CD4-positive, alpha-beta T cell treated with Interferon gamma for 1 hour (primary cell): ENCODE measurements at places on chromosomes 6 and 20.

DNA sequence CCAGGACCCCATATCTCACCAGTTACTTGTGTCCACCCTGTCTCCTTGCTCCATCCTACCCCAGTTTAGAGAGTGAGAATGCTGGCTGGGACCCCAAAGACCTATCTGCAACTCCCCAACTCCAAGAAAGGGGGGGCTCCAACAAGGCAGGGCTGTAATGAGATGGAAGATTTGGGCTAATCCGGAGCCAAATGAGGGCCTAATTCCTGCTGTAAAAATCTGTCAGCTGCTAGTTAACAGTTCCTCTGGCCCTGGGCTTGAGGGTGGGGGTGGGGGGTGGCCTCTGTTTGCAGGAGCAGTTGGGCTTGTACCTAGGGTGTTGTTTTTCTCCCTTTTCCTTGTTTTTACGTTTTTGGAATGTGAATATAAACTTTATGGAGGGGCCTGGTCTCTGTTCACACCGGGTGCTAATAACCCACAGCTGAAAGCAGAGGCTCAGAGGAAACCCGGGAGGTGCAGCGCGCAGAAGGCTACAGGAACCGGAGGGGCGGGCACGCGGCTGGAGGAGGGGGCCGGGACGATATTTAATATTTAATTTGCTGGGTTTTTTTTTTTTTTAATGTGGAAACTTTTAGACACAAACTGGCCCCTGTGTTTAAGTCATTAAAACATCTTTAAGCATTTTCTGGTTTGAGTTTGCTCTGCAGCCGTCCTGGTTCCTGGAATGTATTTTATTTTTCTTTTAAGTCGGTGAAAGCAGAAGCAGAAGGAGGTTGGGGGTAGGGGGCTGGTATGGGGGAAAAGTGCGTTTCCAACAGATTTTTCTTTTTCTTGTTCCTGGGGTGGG, 70.7 kb downstream of the NCR2 start:
- DNase-seq: no peak

GRCh38 chr6:39051399-39052122, 3.0 kb downstream of the GLP1R start:
- no peak for DNase-seq

DNA sequence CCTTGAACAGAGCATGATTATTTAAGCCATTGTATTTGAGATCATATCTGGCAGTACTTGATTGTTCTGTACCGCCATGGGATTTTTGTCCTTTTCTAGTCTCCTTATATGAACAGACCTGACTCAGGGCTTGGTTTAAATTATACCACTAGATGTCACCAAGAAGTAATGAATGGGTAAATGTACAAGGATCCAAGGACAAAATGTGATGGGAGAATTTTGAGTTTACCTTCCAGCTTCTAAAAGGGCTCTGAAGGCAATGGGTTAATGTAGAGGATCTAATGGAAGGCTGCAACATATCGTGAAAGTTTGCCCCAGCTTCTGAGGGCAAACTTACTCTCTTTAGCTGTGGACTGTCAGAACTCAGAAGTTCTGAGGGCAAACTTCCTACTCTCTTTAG, 12.0 kb downstream of the RNF8 start:
- DNase-seq: no peak

DNA sequence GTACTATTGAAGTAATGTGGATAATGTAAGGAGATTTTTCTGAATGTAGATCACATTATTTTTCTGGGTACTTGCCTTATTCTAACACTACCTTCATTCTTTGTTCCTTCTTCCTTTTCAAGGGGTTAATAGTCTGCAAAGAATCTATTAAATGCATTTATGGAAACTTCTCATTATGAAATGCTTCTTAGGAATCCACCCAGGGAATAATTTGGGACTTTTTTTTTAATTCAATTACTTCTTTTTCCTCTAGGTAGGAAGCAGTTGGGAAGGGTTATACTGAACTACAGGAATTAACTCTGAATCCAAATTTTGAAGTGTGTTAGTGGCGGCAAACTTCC, 173.1 kb downstream of the FOXA2 start:
- DNase-seq: no peak

DNA sequence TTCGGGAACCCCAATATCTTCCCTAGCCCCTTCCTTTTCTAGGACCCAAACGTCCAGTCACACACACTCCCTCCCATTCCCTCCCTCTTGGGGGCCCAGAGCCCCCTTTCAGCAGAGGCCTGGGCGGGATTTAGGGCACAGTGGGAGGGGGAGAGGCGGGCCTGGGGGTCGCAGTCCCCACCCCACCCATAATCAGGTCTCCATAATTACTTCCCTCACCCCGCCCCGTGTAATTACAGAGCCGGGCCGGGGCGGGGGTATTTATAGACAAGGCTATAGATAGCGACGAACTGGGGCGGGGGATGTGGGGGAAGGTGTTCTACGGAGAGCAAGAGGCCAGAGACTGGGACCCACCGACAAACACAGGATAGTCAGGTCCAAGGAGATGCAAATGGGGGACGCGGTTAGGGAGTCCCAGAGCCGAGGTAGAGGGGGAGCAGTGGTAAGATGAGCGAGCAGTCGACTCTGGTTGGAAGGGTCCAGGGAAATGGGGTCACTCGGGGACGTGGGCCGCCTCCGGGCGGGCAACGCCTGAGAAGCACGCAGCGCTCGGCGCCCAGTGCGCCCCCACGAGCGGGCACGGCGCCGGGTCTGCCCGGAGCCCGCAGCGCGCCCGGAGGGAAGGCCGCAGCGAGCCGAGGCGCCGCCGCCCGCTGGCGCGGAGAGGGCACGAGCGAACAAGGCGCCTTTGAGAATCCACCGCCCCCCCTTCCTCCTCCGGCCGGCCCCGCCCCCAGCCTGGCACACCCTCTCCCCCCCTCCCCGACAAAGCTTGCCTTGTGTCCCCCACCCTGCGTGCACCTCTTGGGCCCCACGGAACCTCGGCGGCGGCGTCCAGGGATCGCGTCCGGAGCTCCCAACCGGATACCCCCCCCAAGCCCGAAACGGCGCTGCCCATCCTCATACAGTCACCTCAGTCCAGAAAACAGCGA, 670 bp upstream of the COL11A2 start:
- DNase-seq: peak; percentile 19

- peak; percentile 54 for DNase-seq
These were observed 94.0 kb upstream of the NHSL1 start for GRCh38 chr6:138593124-138593877.

- DNase-seq: no peak
These were observed 270.6 kb downstream of the FARS2 start for GRCh38 chr6:5531853-5532375.

DNA sequence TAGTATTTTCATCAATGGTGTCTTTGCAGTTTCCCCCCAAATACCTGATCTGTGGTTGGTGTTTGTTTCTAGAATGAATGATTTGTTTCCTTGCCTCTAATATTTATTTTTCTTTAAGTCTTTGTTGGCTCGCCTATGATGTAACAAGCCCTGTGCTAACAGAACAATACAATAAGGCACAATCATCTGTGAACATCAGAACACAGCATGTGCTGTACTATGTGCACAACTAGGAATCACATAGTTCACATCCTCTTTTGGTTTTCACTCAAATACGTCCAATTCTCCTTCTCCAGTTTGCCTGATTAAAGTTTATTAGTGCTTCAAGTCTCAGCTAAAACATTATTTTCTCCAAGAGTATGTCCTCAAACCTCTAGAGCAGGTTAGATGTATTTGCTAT, 613.1 kb downstream of the EPHA7 start:
- no peak for DNase-seq

GRCh38 chr6:816510-817084, 123.7 kb upstream of the EXOC2 start:
- DNase-seq: peak; percentile 35

DNA sequence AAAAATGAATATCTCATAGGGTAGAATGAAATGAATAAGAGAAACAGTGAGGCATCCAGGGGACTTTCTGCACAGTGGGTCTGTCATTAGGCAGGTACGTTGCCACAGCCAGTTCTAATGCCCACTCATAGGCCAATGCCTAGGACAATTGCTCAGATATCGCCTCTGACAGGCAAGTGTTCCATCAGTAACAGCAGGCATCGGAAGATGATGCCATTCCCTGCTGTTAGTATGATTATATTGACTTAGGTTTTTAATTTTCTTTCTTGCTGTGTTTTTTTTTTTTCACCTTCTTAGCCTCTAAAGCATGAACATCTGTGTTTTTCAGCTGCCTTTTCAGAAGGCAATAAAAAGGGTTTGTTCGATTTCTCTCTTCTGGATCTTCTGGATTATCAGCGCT, 90.7 kb downstream of the PRL start:
- no peak for DNase-seq

- DNase-seq: no peak
These were observed 280.8 kb downstream of the FOXA2 start for GRCh38 chr20:22303523-22303922.

- no peak for DNase-seq
These were observed 11.6 kb upstream of the PRND start for GRCh38 chr20:4710106-4710475.

DNA sequence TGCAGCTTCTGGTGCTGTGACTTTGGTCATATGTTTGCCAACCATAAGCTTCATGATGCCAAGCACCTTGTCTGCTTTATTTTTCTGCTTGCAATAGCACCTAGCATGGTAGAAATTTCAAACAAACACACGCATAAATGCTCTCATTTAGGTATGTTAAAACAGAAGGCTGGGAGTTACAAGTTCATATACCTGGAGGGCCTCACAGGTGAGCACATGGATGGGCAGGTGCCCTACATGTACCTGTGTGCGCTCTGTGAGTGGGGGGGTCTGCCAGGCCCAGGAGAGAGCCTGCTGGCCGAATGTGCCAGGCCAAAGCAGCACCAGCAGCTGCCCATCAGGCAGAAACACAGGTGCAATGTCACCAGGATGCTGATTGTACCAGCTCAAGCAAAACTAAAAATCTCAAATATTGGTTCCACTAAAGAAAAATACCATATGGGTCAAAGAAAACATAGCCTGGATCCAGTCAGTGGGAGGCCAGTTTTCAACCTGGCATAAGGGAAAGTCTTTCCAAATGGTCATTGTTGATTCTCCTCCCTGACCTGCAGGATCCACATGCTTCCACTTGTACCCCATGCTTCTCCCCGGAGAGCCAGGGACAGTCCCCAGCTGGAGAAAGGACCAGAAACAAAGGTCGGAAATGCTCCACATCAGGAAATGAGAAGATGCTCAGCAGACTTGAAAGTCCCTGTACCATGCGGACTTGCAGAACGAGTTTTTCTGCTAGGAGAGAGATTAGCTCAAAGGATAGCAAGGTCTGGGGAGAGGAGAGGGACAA, 7.2 kb upstream of the PFDN4 start:
- no peak for DNase-seq

- DNase-seq: no peak
These were observed 3.1 kb downstream of the NCOA7 start for GRCh38 chr6:125793863-125794262.

DNA sequence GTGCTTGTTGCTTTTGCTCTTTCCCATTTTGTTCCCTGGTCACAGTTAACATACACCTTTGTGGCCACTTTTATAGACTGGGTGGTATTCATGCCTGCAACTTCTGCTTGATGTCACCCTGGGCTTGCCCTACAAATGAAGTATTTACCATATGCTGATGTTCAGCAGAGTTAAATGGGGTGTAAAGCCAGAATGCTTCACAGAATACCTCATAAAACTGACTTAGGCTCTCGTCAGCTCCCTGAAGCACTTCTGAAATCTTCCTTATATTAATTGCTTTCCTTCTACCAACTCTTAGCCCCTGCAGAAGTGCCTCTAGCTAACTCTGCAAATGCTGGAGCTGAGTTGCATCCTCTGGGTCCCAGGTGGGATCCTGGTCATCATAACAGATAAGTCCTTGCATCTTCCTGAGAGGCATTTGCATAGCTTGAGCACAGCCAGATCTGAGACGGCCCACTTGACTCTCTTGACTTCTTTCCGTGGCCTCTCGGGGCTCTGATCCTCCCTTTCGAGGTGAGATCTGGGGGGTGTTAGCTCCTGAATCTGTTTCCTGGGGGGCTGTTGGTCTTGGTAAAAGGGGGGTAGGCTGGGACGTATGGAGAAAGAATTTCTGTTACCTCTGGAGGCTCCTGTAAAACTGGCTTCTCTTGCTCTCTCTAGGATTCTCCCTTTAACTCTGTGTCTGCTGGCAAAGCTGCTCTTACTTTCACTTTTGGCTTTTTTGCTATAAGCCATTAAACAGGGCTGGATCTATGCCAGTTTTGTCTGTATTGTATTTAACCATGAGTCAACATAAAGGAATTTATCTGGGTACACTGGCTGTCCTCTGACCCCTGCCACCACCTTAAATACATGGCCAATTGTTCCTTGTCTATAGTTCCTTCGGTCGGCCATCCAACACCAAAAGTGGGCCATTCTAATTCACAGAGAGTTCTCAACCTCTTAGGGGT, 223.0 kb upstream of the SYNCRIP start:
- no peak for DNase-seq

- DNase-seq: no peak
These were observed 104.8 kb upstream of the EYA4 start for GRCh38 chr6:133136177-133136880.

GRCh38 chr6:136446579-136447187, 103.5 kb downstream of the MAP7 start:
- DNase-seq: no peak

- DNase-seq: no peak
These were observed 1.6 kb upstream of the SLC17A5 start for GRCh38 chr6:73655341-73655917.

DNA sequence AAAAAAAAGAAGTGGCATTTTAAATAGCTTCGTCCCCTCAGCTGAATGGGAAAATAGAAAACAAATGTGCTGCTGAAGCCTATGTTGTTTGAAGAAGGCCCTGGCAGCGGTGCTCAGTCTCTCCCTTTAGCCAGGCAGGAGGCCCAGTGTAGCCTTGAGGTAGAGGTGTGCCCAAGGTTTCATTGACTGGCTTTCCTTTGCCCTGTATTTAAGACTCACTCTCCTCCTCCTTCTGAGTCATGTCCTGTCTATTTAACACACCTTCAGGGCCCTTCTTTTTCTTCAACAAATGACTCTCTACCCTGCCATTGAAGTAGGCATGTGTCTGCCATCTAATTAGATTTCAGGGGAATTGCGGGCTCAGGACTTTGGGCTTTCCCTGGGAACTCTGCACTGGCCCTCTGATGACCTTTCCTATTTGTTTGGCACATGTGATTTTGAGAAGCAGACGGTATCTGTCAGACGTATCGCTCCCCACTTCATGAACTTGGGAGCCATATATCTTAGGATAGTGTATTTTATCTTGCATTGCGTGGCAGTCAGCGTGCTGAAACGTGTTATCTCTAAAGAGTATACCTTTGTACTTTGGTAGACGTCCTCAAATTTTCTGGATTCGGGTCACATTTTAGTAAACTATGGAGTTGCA, 4.3 kb downstream of the TJAP1 start:
- no peak for DNase-seq

- DNase-seq: no peak
These were observed 75.1 kb downstream of the EDN3 start for GRCh38 chr20:59375541-59375940.

GRCh38 chr6:20233007-20233730, 20.9 kb upstream of the MBOAT1 start:
- no peak for DNase-seq

- no peak for DNase-seq
These were observed 2.9 kb downstream of the FNDC1 start for GRCh38 chr6:159172091-159172491.
